Ovary (tissue), 10 donors: ENCODE measurements at places on chromosomes 1 and 21.

GRCh38 chr1:218763538-218763937 lies 410.1 kb upstream of the LYPLAL1 start:
- H3K4me1 ChIP-seq = no peaks in the 10 kb centered on the region
- DNase-seq = no peak
- H3K4me3 ChIP-seq = no peak overlapping the region

DNA sequence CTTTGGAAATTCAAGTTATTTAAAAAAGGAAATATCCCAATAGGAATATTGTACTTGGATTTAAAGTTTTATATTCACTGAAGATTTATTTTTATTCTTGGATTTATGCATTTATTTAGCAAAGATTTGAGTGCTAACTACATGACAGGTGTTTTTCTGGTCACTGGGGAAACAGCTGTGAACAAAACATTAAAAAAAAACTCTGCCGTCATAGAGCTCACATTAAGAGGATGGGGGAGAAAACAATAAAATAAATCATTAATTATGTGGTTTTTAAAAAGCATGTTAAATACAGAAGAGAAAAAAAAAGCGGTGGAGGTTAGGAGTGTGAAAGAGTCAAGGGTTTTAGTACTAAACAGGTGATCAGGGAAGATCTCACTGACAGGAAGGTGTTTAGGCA lies 149.9 kb downstream of the GALNT2 start:
- no peak overlapping the region for H3K27ac ChIP-seq
- DNase-seq = no peak
- no peak overlapping the region for H3K4me3 ChIP-seq
- H3K36me3 ChIP-seq = no peaks in the 10 kb centered on the region
- no peaks in the 10 kb centered on the region for H3K27me3 ChIP-seq
- H3K4me1 ChIP-seq = peaks cover 4% of the 10 kb centered on the region

- H3K4me3 ChIP-seq = peak overlapping the region; percentile 77
- peaks cover 3% of the 10 kb centered on the region for H3K4me1 ChIP-seq
- H3K27ac ChIP-seq = peak overlapping the region; percentile 94
- H3K27me3 ChIP-seq = no peaks in the 10 kb centered on the region
Measured at GRCh38 chr1:211830055-211830327, 572 bp downstream of the LPGAT1 start.

DNA sequence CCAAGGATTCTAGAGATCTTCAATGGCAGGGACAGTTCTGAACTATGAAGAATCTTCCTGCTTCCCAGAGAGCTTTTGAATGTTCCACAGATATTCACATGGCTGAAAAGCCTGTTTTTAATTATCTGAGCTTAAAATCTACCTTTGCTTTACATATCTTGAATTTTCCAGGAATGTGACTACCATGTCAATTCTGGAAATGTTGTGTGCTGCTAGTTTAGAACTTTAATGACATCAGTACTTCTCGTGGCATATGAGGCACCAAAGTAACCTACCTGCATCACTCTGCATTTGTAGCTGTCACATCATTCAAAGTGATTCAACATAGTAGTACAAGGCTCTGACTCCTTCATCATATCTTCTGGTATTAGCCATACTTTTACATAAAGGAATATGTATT lies 122.7 kb upstream of the NFIA start:
- DNase-seq = no peak
- no peak overlapping the region for H3K27ac ChIP-seq
- H3K4me3 ChIP-seq = no peak overlapping the region

- no peaks in the 10 kb centered on the region for H3K27me3 ChIP-seq
- DNase-seq = no peak
- H3K4me1 ChIP-seq = peaks cover 2% of the 10 kb centered on the region
- H3K27ac ChIP-seq = no peak overlapping the region
Measured at GRCh38 chr1:28291711-28292110, 32.4 kb downstream of the SESN2 start.

DNA sequence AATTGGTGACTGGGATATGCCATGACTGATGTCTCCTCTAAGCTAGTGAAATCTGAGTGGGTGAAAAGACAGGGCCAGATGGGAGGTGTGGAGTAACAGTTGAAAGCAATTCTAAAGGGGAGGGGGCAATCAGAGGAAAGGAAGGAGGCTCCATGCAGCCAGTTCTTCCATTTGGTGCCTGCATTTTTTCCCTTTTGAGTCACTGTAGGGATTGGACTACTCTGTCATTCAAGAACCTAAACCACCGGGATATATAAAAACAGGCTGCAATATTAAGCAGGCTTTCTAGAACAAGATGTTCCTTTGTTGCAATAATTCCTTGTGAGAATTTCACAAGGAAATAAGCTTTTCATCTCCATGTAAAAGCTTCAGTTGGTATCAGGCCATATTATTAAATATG lies 18.3 kb downstream of the CLIC6 start:
- no peaks in the 10 kb centered on the region for H3K36me3 ChIP-seq
- no peak overlapping the region for H3K4me3 ChIP-seq
- no peak overlapping the region for H3K27ac ChIP-seq
- no peaks in the 10 kb centered on the region for H3K27me3 ChIP-seq
- DNase-seq = no peak

DNA sequence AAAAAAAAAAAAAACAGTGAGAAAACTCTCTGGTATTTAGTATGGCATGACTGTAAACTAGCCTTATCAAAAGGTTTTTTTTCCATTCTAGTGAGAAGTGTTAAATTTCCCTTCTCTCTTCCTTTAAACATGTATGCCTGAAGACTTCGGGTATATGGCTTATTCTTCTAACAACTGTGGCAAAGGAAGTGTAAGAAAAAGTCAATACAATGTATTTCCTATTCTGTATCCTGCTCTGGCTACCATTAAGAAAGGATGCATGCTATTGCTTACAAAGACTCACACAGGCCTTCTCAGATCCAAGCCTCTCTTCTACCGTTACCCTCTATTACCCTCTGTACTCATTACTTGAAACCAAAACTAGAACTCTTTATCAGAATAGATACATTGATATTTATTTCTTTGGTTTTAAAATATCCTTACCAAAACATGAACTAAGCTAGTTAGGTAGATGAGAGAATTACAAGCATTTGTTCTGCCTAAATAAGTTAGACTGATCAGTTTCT lies 8.4 kb downstream of the CEPT1 start:
- H3K27ac ChIP-seq = no peak overlapping the region
- H3K36me3 ChIP-seq = no peaks in the 10 kb centered on the region
- no peaks in the 10 kb centered on the region for H3K27me3 ChIP-seq
- no peak overlapping the region for H3K4me3 ChIP-seq
- DNase-seq = no peak

- H3K27me3 ChIP-seq = no peaks in the 10 kb centered on the region
- no peak for DNase-seq
- H3K36me3 ChIP-seq = no peaks in the 10 kb centered on the region
- H3K4me1 ChIP-seq = no peaks in the 10 kb centered on the region
- no peak overlapping the region for H3K4me3 ChIP-seq
Measured at GRCh38 chr21:15687208-15687607, 42.6 kb upstream of the USP25 start.

DNA sequence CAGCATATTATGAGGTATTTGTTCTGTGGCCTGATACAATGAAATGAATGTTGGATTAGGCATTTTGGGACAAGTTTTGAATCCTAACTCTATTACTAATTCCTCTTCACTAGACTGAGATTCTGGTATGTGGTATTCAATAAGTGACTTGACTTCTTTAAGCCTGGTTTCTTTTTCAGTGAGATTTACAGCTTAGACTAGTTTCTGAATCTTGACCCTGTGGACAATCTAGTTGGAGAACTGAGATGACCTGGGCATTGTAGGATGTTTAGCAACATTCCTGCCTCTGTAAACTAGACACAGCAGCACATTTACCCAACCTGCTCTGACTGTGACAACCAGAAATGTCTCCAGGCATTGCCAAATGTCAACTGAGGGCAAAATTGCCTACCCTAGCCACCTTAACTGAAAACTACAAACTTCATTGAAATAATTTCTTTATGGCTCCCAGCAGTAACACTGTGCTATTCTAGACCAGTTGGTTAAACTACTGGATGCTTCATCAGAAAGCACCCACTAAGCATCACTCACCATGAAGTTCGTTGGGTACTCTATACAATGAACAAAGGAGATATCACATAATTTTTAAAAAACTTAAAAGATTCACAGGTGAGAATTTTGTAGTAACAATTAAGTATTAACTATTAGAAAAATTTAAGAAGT lies 16.8 kb downstream of the PTPRC start:
- no peak overlapping the region for H3K27ac ChIP-seq
- H3K27me3 ChIP-seq = no peaks in the 10 kb centered on the region
- no peak overlapping the region for H3K4me3 ChIP-seq
- no peak for DNase-seq
- H3K4me1 ChIP-seq = no peaks in the 10 kb centered on the region
